Colonic mucosa (tissue), 4 donors: ENCODE measurements at places on chromosomes 7 and 10. TPM values are rescaled to one million over a fixed set of nuclear protein-coding genes. Genes with fewer than 3 reads are reported as not detected.

Gene GSAP
- total RNA-seq: 7.7 TPM

Gene ANKRD30A
- total RNA-seq: not detected

Gene CAMK1D
- total RNA-seq: 29.7 TPM

Gene CLCN1
- not detected for total RNA-seq

Gene EBF3
- 0.12 TPM for total RNA-seq

Gene SLC25A13
- 45.2 TPM for total RNA-seq

Gene CRPPA
- total RNA-seq: 1.9 TPM

Gene OPN1SW
- not detected for total RNA-seq

Gene CCDC6
- total RNA-seq: 91.0 TPM

Gene HOXA11
- total RNA-seq: 2.9 TPM

Gene MYPN
- total RNA-seq: 0.07 TPM

Gene HSPA12A
- total RNA-seq: 6.2 TPM

Gene NANOS1
- 0.30 TPM for total RNA-seq

Gene PRF1
- 0.96 TPM for total RNA-seq

Gene GIMAP7
- 4.8 TPM for total RNA-seq

Gene GTF2IRD1
- 18.3 TPM for total RNA-seq

Gene STEAP4
- total RNA-seq: 3.1 TPM

Gene UNCX
- total RNA-seq: not detected
